ENCODE measurements at places on chromosomes 5 and 9. TPM values are rescaled to one million over a fixed set of nuclear protein-coding genes. Genes with fewer than 3 reads are reported as not detected.

- H3K27ac ChIP-seq, result peak overlapping the region; percentile 31
- H3K36me3 ChIP-seq, result peaks cover 17% of the 10 kb centered on the region
- H3K27me3 ChIP-seq, result no peaks in the 10 kb centered on the region
- DNase-seq, result peak; percentile 42
Observed at GRCh38 chr5:98905857-98906688, 22.7 kb downstream of the CHD1 start.

Gene OSMR
- not detected for total RNA-seq

DNA sequence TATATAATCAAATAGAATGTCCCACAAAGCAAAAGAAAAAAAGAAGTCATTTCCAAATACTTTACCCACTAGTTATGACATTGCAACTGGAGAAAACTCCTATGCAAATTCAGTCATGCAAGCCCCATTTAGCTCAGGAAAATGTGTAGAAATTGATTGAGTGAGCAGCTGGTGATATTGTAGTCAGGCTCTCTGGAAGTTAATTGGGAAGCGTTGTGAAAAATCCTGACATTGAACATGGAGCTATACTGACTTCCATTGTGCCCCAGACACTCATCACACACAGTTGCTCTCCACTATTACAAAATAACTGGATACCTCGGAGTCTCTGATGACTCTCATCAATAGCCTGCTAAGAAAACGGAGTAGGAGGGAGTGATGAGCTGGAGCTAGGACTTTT is 49.0 kb downstream of the TUSC1 start:
- H3K4me3 ChIP-seq, result no peak overlapping the region
- no peaks in the 10 kb centered on the region for H3K36me3 ChIP-seq
- H3K27me3 ChIP-seq, result no peaks in the 10 kb centered on the region
- no peak for DNase-seq

- no peak overlapping the region for H3K4me3 ChIP-seq
Observed at GRCh38 chr9:120071760-120072159, 508.2 kb downstream of the CDK5RAP2 start.

Gene NR3C1
- total RNA-seq, result 140 TPM

DNA sequence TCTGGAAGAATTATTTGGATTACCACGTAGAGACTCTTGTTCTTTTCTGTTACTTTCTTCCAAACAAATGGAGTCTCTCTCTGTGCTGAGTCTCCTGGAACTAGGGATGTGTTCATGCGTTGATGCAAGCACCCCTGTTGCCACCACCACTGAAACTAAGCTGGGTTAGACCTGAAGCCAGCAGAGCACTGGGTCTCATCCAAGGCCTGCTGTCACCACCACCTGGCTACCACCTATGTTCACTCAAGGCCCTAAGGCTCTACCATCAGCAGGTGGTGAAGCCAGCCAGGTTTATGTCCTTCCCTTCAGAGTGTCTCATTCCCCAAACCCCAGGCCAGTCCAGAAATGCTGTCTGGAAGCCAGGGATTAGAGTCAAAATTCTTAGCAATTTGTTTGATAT is 13.3 kb downstream of the RIC1 start:
- no peaks in the 10 kb centered on the region for H3K36me3 ChIP-seq
- no peak overlapping the region for H3K4me3 ChIP-seq
- peaks cover 5% of the 10 kb centered on the region for H3K4me1 ChIP-seq

DNA sequence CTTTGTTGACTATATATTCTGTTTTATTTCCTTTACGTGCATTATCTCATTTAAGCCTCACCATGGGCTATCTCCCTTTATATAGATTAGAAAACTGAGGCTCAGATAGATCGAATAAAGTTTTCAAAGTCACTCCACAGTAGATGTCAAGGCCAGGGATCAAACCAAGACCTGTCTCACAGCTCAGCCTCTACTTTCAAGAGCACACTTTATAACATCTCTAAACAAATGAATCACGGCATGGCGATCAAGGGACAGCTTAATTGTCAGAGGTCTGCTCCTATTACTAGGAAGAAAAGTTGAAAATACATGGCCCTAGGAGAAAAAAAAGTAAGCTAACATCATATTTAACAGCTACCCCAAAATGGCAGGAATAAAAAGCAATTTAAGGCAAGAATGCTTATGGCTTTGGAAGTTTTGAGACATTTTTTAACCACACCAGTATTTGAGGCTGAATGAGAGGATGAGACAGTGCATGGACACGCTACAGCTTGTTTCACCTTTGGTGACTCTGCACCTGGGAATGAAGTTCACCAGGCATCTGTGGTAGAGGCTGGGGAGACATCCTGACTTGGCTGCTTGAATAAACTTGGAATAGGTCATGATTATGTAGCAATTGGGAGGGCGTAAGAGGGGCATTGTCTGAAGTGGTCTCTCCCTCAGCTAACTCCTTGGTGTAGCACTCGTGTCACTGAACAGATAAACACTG is 486.8 kb upstream of the WWC1 start:
- no peak overlapping the region for H3K27ac ChIP-seq
- H3K4me1 ChIP-seq, result no peaks in the 10 kb centered on the region
- H3K4me3 ChIP-seq, result no peak overlapping the region
- DNase-seq, result no peak
- no peaks in the 10 kb centered on the region for H3K36me3 ChIP-seq

- H3K36me3 ChIP-seq, result no peaks in the 10 kb centered on the region
- H3K4me3 ChIP-seq, result no peak overlapping the region
Observed at GRCh38 chr5:154508114-154508513, 30.1 kb upstream of the HAND1 start.

- H3K4me1 ChIP-seq, result no peaks in the 10 kb centered on the region
- H3K36me3 ChIP-seq, result no peaks in the 10 kb centered on the region
- H3K4me3 ChIP-seq, result no peak overlapping the region
- DNase-seq, result no peak
Observed at GRCh38 chr9:95132366-95133324, 184.9 kb downstream of the FANCC start.

- no peak for DNase-seq
- no peak overlapping the region for H3K4me3 ChIP-seq
- no peak overlapping the region for H3K27ac ChIP-seq
- no peaks in the 10 kb centered on the region for H3K36me3 ChIP-seq
Observed at GRCh38 chr5:90546216-90546837, 12.3 kb upstream of the ADGRV1 start.

GRCh38 chr5:1781107-1781506 is 18.5 kb downstream of the MRPL36 start:
- no peak for DNase-seq
- no peaks in the 10 kb centered on the region for H3K27me3 ChIP-seq
- no peaks in the 10 kb centered on the region for H3K36me3 ChIP-seq
- H3K4me1 ChIP-seq, result no peaks in the 10 kb centered on the region
- no peak overlapping the region for H3K27ac ChIP-seq
- H3K4me3 ChIP-seq, result no peak overlapping the region

Gene LCN1
- not detected for total RNA-seq

DNA sequence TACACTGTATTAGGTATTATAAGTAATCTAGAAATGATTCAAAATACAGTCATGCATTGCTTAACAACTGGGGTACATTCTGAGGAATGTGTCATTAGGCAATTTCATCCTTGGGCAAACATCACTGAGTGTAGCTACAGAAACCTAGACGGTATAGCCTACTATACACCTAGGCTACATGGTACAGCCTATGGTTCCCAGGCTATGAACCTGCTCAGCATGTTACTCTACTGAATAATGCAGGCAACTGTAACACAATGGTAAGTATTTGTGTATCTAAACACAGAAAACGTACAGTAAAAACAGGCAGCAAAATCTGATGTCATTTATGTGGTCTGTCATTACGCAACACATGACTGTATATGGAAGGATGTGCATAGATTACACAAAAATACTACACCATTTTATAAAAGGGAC is 96.8 kb downstream of the RAPGEF6 start:
- no peaks in the 10 kb centered on the region for H3K27me3 ChIP-seq
- no peak for DNase-seq
- H3K4me1 ChIP-seq, result peaks cover 78% of the 10 kb centered on the region
- H3K27ac ChIP-seq, result peak overlapping the region; percentile 50
- no peaks in the 10 kb centered on the region for H3K36me3 ChIP-seq
- H3K4me3 ChIP-seq, result no peak overlapping the region

Gene LECT2
- total RNA-seq, result not detected

DNA sequence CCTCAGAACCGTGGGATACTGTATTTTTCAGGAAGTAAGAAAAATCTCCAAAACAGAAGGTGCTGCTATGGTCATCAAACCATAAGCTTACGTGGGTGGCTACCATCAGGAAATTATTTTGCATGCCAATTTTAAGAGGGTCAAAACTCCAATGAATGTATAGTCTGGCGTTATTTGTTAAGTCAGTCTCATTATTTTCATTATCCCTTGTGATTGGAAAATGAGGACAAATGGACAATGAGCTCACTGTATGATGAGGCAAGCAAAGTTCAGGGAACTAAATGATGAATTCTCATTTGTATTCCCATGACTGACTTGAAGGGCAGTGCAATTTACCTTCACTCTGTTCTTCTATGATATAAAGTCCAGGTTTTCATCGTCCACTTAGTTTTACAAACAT is 17.6 kb downstream of the PUM3 start:
- peaks cover 66% of the 10 kb centered on the region for H3K36me3 ChIP-seq
- no peak overlapping the region for H3K4me3 ChIP-seq
- H3K27ac ChIP-seq, result no peak overlapping the region
- H3K4me1 ChIP-seq, result no peaks in the 10 kb centered on the region
- no peaks in the 10 kb centered on the region for H3K27me3 ChIP-seq

- H3K27ac ChIP-seq, result no peak overlapping the region
- H3K36me3 ChIP-seq, result no peaks in the 10 kb centered on the region
- DNase-seq, result no peak
Observed at GRCh38 chr9:134502266-134502791, 139.3 kb upstream of the COL5A1 start.

DNA sequence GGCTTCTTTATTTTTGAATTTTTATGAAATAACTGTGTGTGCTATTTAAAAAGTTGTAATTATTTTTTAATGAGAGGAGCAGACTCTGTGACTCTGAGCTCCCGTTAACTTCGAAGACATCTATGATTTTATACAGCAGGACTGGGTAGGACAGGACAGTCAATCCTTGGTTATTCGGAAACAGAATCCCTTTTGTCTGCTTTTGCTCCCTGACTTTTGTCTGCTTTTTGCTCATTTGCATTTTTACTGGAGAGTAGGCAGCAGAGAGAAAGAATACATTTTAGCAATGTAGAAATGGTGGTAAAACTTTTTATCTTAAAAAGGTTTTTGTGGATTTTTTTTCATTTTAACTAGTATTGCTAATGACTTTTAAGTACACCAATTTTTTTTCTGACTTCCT is 303.6 kb downstream of the ARHGAP26 start:
- H3K27me3 ChIP-seq, result no peaks in the 10 kb centered on the region
- DNase-seq, result no peak
- no peaks in the 10 kb centered on the region for H3K4me1 ChIP-seq

- H3K36me3 ChIP-seq, result no peaks in the 10 kb centered on the region
- H3K4me3 ChIP-seq, result no peak overlapping the region
- no peak for DNase-seq
- H3K27me3 ChIP-seq, result no peaks in the 10 kb centered on the region
- no peak overlapping the region for H3K27ac ChIP-seq
- H3K4me1 ChIP-seq, result no peaks in the 10 kb centered on the region
Observed at GRCh38 chr5:1703352-1704050, 96.1 kb downstream of the MRPL36 start.

Gene ALDH7A1
- 2.3 TPM for total RNA-seq

GRCh38 chr5:137738947-137739346 is 3.1 kb upstream of the KLHL3 start:
- no peak overlapping the region for H3K27ac ChIP-seq
- DNase-seq, result no peak
- no peaks in the 10 kb centered on the region for H3K36me3 ChIP-seq
- H3K4me1 ChIP-seq, result peaks cover 40% of the 10 kb centered on the region
- H3K27me3 ChIP-seq, result no peaks in the 10 kb centered on the region

Gene SCAI
- 12.8 TPM for total RNA-seq

- no peaks in the 10 kb centered on the region for H3K27me3 ChIP-seq
- DNase-seq, result no peak
- no peaks in the 10 kb centered on the region for H3K4me1 ChIP-seq
- no peaks in the 10 kb centered on the region for H3K36me3 ChIP-seq
Observed at GRCh38 chr5:62112689-62113228, 193.2 kb upstream of the KIF2A start.

GRCh38 chr9:107213561-107214028 is 69.5 kb upstream of the RAD23B start:
- H3K4me1 ChIP-seq, result no peaks in the 10 kb centered on the region
- H3K27ac ChIP-seq, result no peak overlapping the region
- no peak overlapping the region for H3K4me3 ChIP-seq
- no peaks in the 10 kb centered on the region for H3K27me3 ChIP-seq

Gene PPP2R2B
- total RNA-seq, result 2.8 TPM

- no peak for DNase-seq
- no peaks in the 10 kb centered on the region for H3K4me1 ChIP-seq
- no peak overlapping the region for H3K27ac ChIP-seq
- H3K36me3 ChIP-seq, result no peaks in the 10 kb centered on the region
- no peaks in the 10 kb centered on the region for H3K27me3 ChIP-seq
Observed at GRCh38 chr9:123437201-123437600, 81.2 kb downstream of the CRB2 start.

- H3K4me1 ChIP-seq, result no peaks in the 10 kb centered on the region
- no peak overlapping the region for H3K4me3 ChIP-seq
- DNase-seq, result no peak
- H3K27me3 ChIP-seq, result no peaks in the 10 kb centered on the region
- no peaks in the 10 kb centered on the region for H3K36me3 ChIP-seq
Observed at GRCh38 chr5:51829230-51829629, 446.0 kb downstream of the ISL1 start.

GRCh38 chr9:129550199-129550839 is 70.6 kb downstream of the C9orf50 start:
- no peak overlapping the region for H3K4me3 ChIP-seq
- no peak overlapping the region for H3K27ac ChIP-seq
- H3K4me1 ChIP-seq, result no peaks in the 10 kb centered on the region
- H3K36me3 ChIP-seq, result no peaks in the 10 kb centered on the region

Gene PITX1
- not detected for total RNA-seq

DNA sequence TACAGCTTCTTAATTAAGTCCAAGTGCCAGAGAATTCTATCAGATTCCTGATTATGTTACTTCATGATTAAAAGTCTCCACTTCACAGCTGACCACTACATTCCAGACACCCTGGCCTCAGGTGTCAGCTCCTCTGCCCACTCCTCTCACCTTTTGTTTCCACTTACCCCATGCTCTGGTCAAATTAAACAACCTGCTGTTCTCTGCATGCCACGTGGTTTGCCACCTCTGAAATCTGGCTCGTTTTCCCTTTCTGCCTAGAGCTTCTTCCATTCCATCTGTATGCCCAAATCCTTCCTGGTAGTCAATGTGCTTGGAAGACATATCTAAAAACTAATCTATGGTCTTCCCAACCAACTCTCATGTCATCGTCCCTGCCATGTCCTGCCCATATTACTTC is 158.6 kb downstream of the ICE1 start:
- DNase-seq, result no peak
- H3K4me1 ChIP-seq, result no peaks in the 10 kb centered on the region
- H3K27me3 ChIP-seq, result no peaks in the 10 kb centered on the region
- no peak overlapping the region for H3K27ac ChIP-seq
